ENCODE measurements at places on chromosomes 3 and 15.

GRCh38 chr15:92343924-92344643 is 49.6 kb upstream of the ST8SIA2 start:
- peak; percentile 39 for DNase-seq

GRCh38 chr3:12062605-12063004 is 58.4 kb downstream of the SYN2 start:
- no peak for DNase-seq

DNA sequence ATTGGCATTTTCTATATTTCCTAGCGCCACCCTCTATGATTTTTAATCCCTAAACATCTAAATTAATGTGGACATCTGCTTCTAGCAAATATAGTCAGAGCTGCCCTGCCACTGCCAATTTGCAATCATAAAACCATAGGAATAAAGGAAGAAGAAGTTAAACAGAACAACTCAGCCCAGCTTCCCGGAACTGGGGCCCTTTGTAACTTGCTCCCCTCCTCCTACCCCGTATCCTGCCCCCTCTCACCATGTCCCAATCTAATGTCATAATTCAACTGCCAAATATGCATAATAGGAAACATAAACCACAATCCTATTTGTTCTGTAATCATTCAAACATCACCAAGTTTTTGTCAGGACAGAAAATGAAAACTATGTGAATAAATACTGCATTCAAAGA is 74.4 kb upstream of the ACP3 start:
- DNase-seq: no peak

DNA sequence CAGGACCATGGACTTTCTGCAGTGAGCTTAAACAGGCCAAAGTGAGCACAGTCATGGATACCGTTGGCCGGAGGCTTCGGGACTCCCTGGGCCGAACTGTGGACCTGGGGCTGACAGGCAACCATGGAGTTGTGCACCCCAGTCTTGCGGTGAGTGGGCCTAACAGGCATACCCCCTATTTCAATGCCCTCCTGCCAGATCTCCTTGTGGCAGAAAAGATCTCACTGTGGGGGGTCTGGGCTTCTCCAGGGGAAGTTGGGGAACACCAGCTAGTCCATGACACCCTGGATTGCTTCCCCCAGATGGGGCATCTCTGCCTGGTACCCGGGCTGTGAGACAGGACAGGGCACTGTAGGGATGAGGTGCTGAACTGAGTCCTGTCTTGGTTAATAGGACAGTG is 29.5 kb downstream of the ACAD9 start:
- DNase-seq: no peak

DNA sequence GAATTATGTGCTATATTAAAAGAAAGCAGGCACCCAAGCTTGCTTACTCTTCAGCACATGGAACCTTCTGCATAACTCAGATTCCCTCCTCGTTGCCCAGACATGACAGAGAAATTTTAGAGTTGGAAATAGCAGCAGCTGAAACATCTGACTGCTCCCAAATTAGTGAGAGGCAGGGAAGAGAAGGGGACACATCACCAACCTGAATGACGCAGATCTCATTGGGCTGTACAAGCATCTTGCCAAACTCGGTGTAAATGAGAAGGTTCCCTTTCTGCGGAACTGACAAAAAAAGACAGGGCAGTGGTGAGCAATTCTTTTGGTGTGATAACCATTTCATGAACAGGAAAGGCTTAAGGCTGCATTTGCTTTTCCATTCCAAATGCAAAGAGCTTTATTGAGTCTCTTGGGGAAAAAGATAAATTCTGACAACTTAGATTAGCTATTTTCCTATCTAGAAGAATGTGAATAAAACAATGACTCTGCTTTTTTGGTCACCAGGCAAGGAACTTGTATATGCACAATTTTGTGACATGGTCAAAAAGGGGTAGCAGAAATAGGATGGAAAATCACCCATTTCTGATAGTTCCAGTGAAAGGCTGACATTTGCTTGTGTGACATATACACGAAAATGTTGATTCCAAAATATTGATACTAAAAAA is 35.1 kb downstream of the HGD start:
- no peak for DNase-seq

GRCh38 chr3:135965129-135965505 is 411 bp upstream of the PPP2R3A start:
- DNase-seq: no peak

GRCh38 chr3:105829229-105829628 is 39.6 kb downstream of the CBLB start:
- no peak for DNase-seq

All from hippocampal formation (tissue), 2 donors.